Stimulated activated CD4-positive, alpha-beta T cell treated with anti-CD3 and anti-CD28 coated beads, Interleukin-1b, Interleukin-23, amount 100 ng/mL, for 24 hours (primary cell): ENCODE measurements at places on chromosomes 16 and 17.

- no peak for DNase-seq
Measured at GRCh38 chr17:49505854-49506253, 10.8 kb downstream of the NGFR start.

DNA sequence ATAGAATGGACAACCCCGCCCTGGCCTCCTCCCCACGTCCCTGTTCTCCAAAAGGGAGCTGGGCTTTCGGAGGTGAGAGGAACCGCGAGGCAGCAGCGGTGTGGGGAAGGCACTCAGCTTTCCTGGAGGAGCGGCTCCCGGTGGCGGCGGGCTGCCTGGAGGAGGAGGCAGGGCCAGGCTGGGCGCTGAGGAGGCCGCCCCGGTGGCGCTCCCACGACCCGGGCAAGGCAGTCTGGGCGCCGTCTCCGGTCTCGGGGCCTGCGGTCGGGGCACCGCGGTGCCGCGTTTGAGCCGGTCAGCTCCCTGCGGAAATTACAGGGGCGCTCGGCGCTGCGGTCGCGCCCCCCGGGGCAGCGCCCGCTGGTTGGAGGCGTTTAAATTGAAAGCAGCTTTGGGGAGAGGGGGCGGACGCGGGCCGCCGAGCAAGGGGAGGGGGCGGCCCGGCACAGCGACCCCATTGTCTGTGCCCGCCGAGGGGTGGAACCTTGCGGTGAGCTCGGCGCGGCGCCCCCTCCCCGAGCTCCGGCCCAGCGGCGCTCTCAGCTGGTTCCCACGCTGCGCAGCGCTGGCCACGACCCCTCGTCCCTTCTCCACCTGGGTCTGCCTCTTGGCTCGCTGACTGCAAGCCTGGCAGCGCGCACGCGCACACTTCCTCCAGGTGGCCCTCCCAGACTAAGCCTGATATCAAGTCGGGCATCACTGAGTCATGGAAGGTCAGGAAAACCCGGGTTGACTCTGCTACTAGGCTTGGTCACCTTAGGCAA is 58.7 kb upstream of the DLX4 start:
- DNase-seq: no peak

- no peak for DNase-seq
Measured at GRCh38 chr16:51405361-51405760, 254.3 kb upstream of the SALL1 start.

GRCh38 chr17:78748730-78749317 is 33.2 kb downstream of the CYTH1 start:
- DNase-seq: no peak

GRCh38 chr16:23384878-23385277 is 68.1 kb downstream of the COG7 start:
- no peak for DNase-seq

GRCh38 chr17:39742856-39743436 is 5.2 kb downstream of the GRB7 start:
- no peak for DNase-seq

- DNase-seq: no peak
Measured at GRCh38 chr16:58815181-58815888, 81.2 kb upstream of the GOT2 start.

DNA sequence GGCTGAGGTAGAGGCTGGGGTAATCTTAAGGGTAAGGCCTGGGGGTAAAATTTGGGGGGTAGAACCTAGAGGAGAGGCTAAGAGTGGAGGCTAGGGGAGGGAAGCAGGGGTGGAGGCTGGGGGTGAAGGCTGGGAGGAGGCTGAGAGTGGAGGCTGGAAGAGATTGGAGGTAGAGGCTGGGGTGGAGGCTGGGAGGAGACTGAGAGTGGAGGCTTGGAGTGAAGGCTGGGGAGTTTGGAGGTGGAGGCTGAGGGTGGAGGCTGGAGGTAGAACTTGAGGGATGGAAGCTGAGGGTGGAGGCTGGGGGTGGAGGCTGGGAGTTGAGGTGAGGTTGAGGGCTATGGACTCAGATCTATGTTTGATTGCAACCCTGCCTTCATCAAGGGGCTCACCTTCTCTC is 333.6 kb downstream of the C16orf95 start:
- no peak for DNase-seq

DNA sequence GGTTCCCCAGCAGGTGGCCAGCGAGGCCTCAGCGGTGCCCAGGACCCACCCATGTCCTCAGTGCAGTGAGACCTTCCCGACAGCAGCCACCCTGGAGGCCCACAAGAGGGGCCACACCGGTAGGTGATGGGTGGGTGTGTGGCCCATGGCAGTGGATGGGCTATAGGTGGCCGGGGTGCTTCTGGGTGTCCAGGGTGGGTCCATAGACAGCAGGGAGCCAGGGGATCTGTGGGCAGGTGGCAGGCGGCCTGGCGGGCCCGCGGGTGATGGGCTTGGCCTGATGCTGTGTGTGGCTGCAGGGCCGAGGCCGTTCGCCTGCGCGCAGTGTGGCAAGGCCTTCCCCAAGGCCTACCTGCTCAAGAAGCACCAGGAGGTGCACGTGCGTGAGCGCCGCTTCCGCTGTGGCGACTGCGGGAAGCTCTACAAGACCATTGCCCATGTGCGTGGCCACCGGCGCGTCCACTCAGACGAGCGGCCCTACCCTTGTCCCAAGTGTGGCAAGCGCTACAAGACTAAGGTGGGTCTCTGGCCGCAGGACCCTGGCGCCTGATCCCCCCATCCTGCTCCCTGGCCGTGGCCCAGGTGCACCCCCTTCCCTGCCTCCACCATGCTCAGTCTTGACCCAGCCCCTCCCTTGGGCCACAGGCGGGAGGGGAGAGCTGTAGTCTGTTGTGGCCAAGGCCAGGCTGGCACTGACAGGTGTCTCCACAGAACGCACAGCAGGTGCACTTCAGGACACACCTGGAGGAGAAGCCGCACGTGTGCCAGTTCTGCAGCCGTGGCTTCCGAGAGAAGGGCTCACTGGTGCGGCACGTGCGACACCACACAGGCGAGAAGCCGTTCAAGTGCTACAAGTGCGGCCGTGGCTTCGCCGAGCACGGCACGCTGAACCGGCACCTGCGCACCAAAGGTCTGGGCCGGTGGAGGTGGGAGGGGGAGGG is 2.1 kb upstream of the DNASE1L2 start:
- DNase-seq: no peak
